Caki2 (cell line): ENCODE measurements at places on chromosomes 1 and 21.

DNA sequence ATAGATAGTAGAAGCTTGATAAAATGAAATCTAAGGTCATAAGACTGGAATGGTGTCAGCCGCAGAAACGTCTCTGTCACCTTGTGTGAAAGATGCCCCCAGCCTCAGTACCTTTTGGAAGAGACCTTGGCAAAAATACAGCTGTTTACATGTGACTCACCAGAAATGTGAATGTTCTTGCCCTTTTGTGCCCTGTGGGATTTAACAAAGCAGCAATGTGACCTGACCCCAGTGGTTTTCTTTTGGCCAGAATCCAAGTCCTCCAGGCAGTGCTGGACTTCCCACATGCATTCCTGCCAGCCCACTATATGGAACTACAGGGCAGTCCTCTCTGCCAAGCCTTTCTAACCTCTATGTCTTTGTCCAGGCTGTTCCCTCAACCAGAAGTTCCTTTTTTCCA lies 27.2 kb upstream of the LRRC8C start:
- peak; percentile 54 for DNase-seq

GRCh38 chr1:54234284-54234683 lies 34.3 kb downstream of the MRPL37 start:
- no peak for DNase-seq

DNA sequence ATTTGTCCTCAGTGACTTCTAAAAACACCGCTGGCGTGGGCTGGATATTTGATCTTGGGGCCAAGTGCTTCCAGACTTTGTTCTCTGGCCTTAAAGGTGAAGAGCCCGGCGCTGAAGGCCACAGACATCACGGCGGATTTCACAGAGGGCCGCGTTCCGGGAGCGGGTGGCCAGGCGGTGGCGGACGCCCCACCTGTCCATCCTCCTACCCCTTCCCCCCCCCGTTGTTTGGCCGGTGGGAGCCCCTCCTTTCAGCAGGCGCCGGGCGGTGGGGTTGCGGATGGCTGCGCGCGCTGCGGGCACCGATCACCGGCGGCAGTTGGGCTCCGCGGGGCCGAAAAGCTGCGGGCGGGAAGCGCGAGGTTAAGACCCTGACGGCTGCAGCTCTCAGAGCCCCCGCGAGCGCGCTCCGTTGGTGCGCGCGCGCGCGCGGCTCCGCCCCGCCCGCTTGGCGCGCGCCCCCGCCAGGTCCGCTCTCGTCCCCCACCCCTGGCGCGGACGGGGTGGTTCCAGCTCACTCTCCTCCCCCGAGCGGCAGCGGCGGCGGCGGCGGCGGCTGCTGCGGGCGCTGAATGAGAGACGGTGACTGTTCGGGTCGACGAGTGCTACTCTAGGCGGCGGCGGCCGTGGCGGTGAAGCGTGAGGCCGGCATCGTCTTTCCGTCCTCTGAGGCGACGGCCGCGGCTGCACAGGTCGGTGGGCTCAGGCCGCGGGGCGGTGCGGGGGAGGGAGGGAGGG lies at the start of gene RALGPS2:
Gene RALGPS2, plus strand, starts transcription at position 517 of the 738 bp plus-strand sequence. CDS start 51,521 bp downstream, outside the sequence.
- DNase-seq, result peak; percentile 81

GRCh38 chr1:60612790-60613189 lies 469.6 kb upstream of the NFIA start:
- no peak for DNase-seq

GRCh38 chr1:169517558-169518186 lies 31.9 kb upstream of the SLC19A2 start:
- DNase-seq, result no peak

DNA sequence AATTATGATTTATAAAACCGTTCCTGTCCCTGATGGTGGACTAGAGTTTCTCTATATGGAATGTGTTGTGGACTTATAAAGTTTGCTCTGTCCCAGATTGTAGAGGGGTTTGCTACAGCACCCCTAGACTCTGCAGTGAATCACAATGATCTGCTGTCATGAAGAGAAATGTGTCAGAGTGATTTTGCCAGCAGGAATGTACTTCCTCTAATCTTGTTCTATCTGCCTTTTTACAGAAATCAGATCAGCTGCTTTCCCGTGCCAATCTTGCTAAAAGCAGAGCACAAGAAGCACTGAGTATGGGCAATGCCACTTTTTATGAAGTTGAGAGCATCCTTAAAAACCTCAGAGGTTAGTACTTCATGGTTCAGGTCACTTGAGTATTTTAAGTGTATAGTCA lies 52.0 kb downstream of the LAMC2 start:
- DNase-seq, result no peak

DNA sequence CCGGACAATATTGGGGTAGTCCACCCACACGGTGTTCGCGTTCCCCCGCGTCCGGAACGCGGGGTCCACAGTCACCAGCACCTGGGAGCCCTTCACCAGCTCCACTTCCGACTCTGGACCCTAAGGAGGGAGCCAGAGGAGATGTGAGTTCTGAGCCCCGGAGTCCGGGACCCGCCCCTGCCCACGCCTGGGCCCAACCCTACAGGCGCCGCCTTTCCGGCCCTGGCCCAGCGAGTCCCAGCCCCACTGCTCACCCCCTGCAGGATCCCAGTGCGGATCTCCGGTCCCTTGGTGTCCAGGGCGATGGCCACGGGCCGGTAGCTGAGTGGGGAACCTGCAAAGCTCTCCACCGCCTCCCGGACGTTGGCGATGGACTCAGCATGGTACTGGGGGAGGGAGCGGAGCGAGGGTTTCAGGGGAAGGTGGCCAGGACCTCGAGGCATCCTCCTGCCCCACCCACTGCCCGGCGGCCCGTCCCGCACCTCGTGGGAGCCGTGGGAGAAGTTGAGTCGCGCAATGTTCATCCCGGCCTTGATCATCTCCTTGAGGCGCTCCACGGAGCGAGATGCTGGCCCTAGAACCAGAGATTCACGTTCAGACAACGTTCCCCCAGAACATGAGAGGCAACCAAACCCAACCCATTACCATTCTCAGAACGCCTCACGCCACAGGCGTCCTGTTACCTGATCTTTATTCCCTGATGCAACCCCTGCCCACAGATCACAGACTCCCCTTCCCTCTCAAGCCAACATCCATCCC lies 5.9 kb downstream of the PKLR start:
- DNase-seq, result no peak

GRCh38 chr1:27218736-27219135 lies 15.7 kb upstream of the WDTC1 start:
- DNase-seq, result no peak

DNA sequence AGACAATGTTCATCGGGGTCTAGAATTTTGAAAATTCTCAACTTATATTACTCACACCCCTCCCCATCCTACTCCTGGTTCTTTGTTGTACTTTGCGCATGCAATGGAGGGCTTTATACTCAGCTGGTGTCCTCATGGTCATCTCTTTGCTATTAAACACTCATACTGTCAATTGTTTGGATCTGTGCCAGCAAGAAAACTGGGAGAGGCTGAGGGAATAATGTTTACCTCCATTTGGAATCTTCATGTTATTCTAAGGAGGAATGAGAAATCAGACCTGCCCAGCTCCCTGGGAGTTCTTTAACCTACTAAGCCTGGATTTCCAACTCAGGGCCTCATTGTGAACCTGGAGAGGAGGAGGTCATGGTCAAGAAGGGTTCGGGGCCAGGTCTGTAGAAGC lies 143.9 kb upstream of the DNAH14 start:
- no peak for DNase-seq

GRCh38 chr1:36560621-36561360 lies 78.1 kb upstream of the CSF3R start:
- no peak for DNase-seq

GRCh38 chr1:61000327-61000726 lies 82.0 kb upstream of the NFIA start:
- DNase-seq, result no peak

DNA sequence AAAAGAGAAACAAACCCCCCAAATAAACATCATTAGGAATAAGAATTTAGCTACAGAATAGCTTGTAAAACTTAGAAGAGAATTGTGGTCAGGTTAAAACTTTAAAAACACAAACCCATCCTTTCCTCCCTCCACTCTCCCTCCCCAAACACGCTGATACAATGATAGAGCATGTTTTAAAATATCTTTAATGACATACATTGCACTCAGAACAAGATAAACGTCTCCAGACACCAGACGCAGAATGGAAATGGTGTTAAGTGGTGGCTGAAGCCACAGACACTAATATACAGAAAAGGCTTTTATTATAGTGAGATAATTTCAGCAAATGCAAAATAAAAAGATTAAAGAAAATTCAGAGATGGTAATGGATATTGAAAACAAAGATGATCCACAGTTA lies 58.9 kb upstream of the SAMD13 start:
- no peak for DNase-seq

DNA sequence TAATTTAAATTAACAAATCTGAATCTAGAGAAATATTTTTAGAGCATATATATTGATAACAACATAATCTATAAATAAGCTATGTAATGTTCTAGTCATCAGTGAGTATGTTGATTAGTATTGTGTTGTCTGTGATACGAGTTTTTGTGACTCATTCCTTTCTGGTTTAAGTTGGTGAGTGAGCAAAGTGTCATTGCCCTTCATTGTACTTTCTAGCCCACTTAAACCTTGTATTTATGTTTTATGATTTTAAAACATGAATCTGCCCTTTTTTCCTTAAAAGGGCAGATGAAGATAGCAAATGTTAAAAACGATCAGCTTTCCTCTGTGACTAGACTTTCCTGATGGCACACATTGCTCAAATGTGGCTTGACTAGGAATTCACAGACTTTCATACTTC lies 38.5 kb downstream of the MACO1 start:
- no peak for DNase-seq

- no peak for DNase-seq
Measured at GRCh38 chr21:41923186-41923585, 30.6 kb downstream of the C2CD2 start.

DNA sequence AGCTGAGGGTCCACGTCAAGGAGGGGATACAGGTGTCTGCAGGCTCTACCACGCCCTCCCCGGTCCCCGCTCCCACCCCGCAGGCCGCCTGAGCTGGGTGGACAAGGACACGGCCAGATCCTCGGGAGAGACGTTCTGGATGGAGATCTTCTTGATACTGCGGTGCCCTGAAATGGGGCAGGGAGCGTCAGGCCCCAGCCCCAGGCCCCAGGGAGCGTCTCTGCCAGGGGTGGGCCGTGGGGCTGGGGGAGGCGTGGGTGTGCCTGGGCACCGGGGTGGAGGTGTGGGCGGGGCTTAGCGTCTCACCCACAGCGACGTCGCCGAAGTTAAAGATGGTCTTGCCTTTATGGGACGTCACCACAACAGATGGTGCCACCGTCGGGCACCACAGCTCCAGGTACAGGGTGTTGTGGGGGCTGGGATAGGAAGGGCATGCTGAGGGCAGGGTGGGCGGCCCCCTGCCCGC lies 7.3 kb upstream of the TMEM52 start:
- no peak for DNase-seq

DNA sequence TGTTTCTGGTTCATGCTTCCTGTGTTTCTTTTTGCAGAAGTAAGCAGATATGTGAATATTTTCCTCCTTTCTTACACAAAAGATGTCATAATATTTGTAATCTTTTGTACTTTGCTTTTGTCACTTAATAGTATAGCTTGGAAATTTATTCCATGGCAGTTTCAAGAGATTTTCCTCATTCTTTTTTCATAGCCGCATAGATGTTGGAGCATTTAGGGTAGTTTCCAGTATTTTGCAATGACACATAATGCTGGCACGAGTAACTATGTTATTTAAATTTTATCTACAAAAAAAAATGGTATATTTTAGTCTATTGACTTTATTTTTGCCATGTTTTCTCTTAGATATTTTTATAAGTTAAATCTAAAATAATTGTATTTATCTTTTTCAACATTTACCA lies 40.7 kb downstream of the AGO3 start:
- DNase-seq, result no peak

- no peak for DNase-seq
Measured at GRCh38 chr21:8991088-8991907, 1530.1 kb upstream of the TPTE start.

- no peak for DNase-seq
Measured at GRCh38 chr1:157124855-157125254, 13.3 kb downstream of the ETV3 start.

DNA sequence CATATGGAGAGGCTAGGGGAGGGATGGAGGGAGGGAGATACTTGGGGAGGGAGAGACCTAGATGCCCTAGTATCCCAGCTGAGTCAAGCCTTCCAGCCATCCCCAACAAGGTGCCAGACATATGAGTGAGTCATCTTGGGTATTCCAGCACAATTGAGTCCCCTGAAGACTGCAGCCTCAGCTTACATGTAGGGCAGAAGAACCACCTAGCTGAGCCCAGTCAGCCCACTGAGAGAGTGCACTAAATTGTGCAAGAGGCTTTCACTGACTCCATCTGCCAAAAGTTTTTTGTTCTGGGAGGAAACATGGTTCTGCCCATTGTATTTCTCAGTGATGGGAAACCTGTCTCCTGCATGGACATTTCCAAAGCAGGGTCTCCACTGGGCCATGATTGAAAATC lies 76.4 kb downstream of the FOXD2 start:
- DNase-seq, result no peak

DNA sequence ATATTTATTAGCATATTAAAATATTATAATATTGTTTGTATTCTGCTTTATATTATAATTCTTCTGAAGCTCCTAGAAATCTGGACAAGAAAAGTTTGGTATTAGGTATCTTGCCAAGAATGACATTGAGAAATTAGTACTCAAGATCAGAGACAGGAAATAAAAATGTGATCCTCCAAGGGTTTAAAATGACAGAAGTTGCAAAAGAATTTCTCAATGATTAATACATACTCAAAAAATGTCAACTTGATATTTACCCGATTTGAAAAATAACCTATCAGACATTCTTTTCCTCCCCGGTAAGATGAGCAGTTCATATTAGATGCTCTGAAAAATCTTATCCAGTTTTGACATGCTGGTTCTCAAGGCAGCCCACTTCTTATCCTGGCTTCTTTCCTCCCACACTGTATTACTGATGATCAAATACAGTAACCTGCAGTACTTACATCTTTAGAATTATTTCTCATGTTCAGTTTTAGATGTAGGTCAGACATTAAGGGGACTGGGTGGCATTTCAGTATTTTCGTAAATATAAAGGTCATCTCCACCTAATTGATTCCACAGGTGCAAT lies 55.3 kb downstream of the CACHD1 start:
- DNase-seq, result no peak

DNA sequence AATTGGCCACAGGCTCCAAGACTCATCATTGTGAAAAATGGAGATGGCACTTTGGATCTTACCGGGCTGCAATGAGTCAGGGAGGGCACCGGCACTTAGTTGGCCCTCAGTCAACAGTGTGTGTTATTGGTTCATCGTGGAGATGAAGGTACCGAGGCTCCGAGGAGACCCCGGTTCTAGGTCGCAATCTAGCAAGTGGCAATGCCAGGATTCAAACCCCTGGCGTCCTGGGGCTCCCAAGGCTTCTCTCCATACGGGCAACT lies 49.0 kb upstream of the ACOT11 start:
- DNase-seq, result no peak

GRCh38 chr1:210475806-210476205 lies 147.1 kb downstream of the HHAT start:
- no peak for DNase-seq

GRCh38 chr21:33230545-33231324 lies 997 bp downstream of the IFNAR2 start:
- peak; percentile 71 for DNase-seq

- no peak for DNase-seq
Measured at GRCh38 chr1:243256590-243256989, 749 bp downstream of the SDCCAG8 start.
